Activated CD4-positive, alpha-beta T cell treated with anti-CD3 and anti-CD28 coated beads, Interleukin-2, amount 50 U/mL, for 4 hours (primary cell): ENCODE measurements at places on chromosomes 7 and 10.

GRCh38 chr7:127821146-127821545 is 169.2 kb downstream of the SND1 start:
- DNase-seq, result no peak

DNA sequence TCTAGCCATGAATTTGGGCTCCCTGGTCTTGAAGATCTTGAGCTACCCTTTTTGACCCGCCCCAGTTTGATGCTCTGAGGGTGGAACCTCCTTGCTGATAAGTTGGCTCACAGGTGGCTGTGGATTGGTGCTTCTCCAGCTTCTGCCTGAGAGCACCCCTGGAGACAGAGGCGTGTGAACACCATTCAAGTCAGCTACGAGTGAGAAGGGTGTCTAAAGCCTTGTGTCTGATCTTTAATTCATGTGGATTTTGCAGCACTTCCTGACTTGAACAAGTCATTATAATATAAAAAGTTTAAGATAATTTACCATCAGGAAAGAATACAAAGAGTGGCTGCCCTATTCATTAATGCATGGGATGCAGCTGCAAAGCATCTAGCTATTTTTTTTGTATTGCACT is 37.7 kb upstream of the GOLGA7B start:
- DNase-seq, result no peak

DNA sequence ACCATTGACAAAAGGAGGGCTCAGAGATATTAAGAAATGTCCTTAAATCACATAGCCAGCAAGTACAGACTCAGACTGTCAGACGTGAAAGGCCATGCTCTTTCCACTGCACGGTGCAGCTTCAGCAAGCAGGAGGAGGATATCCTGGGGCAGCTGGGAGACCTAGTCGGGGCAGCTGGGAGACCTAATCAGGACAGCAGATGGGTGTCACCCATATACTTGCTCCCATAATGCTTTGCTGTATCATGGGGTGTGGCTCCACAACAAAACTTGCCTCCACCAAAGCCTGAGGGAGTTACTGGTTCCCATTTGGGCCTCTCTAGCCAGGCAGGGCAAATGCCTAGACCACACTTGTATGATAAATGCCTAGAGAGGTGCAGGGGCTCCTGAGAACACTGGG is 55.4 kb downstream of the GRID1 start:
- DNase-seq, result no peak

- no peak for DNase-seq
Measured at GRCh38 chr7:70421319-70421718, 710.6 kb upstream of the GALNT17 start.

DNA sequence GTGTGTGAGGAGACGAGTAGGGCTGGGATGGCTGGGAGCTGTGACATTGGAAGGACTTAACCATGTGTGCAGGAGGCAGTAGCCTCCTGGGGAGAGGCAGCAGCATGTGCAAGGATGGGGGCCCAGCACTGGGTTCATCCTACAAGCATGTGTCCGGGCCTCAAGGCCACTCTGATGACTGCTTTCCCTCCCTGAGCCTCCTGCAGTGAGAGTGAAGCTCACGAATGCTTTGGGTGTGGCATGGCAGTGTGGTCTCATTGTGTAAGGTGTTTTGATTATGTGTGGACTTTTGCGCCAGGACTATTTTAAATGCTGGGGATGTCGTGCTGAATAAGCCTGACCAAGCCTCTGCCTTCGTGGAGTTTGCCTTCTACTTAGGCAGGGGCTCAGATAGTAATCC is 122.0 kb upstream of the INSYN2A start:
- DNase-seq, result no peak

GRCh38 chr7:128788446-128789412 is 3.0 kb upstream of the CCDC136 start:
- no peak for DNase-seq

DNA sequence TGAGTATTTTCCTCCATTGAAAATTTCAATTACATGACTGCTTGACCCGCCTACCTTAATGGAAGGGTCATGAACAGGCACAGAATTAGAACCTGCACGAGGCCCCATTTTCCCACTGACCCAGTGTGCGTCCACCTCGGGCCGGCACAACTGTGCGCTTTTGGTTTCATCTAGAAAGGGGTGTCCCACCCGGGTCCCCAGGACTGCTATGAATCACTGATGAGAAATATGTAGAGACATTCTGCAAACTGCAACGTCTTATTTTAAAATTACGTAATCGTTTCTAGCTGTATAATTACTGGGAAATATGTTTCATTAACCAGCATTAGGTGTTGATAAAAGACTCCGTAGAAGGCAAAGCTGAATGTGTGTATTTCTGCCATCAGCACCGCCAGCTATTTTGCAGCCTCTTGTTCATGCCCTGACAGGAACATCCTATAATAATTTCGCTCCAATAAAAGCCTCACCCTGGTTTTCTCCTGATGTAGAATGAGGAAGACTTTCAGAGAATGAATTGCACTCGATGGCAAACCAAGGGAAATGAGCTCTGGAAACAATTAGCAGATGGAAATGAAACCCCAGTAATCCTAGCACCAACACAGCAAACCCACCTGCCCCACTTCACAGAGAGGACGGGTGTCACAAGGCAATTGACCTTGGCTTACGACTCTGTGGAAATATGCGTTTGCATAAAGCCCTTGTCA is 562.1 kb downstream of the DNAJB6 start:
- no peak for DNase-seq

DNA sequence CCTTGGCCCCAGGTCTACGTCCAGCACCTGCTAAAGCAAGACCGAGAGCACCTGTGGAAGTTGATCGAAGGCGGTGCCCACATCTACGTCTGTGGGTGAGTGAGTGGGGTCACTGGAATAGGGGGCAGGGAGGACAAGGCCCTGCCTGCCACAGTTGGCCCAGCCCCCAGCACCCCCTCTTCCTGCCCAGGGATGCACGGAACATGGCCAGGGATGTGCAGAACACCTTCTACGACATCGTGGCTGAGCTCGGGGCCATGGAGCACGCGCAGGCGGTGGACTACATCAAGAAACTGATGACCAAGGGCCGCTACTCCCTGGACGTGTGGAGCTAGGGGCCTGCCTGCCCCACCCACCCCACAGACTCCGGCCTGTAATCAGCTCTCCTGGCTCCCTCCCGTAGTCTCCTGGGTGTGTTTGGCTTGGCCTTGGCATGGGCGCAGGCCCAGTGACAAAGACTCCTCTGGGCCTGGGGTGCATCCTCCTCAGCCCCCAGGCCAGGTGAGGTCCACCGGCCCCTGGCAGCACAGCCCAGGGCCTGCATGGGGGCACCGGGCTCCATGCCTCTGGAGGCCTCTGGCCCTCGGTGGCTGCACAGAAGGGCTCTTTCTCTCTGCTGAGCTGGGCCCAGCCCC is 8.1 kb downstream of the TMEM120A start:
- no peak for DNase-seq

DNA sequence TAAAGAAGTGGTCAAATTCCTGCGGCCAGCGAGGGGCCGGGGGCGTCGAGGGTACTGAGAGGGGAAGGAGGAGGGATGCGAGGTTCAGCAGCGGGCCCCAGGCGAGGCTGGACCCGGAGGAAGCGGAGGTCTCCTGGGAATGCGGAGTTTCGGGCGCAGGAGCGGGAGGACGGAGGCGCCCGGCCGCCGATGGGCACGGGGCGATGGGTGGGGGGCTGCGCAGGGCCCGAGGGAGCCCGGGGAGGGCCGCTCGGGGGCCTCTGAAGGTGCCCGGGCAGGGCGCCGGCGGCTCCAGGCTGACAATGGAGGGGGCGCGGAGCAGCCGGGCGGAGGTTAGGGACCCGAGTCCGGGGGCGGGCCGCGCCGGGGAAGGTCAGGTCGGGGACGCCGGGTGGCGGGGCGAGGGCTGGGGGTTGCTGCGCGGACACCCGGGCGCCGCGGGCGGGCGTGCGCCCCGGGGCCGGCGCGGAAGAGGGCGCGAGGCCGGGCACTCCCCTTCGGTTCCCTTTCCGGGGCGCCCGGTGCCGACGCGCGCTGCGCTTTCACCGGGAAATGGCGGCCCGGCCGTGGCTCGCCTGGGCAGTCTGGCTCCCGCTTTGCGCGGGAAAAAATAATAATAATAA is 683 bp downstream of the MACROH2A2 start:
- no peak for DNase-seq

GRCh38 chr7:93751421-93751820 is 139.1 kb downstream of the TFPI2 start:
- DNase-seq, result no peak
